Naive thymus-derived CD8-positive, alpha-beta T cell (primary cell): ENCODE measurements at places on chromosomes 11 and 22. TPM values are rescaled to one million over a fixed set of nuclear protein-coding genes. Genes with fewer than 3 reads are reported as not detected.

DNA sequence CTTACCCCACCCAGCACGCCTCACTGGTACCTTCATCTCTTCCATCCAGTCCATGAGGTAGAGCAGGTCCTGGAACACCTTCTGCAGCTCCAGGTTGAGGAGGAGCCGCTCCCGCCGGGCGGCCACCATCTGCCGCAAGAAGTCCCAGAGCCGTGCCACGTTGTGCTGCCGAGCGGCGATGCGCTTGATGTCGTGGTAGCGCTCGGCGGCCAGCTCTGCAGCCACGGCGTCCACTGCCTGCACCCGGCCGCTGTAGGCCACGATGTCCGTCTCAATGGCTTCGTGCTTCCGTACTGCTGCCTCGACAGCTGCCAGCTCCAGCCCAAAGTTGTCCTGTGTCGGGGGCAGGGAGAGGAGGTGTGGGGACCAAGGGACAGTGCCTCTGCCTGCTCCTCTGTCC, 21.5 kb downstream of the SPTBN2 start:
- DNase-seq = no peak

GRCh38 chr11:62472063-62472884, 53.4 kb downstream of the SCGB1A1 start:
- no peak for DNase-seq

- DNase-seq = no peak
These were observed 103.8 kb downstream of the RRAS2 start for GRCh38 chr11:14255238-14255534.

GRCh38 chr11:65643971-65644370, 6.1 kb downstream of the SIPA1 start:
- DNase-seq = no peak

GRCh38 chr11:118415062-118415738, 13.8 kb downstream of the ATP5MG start:
- DNase-seq = no peak

GRCh38 chr11:61587951-61588727, 7.3 kb upstream of the SYT7 start:
- peak; percentile 33 for DNase-seq

DNA sequence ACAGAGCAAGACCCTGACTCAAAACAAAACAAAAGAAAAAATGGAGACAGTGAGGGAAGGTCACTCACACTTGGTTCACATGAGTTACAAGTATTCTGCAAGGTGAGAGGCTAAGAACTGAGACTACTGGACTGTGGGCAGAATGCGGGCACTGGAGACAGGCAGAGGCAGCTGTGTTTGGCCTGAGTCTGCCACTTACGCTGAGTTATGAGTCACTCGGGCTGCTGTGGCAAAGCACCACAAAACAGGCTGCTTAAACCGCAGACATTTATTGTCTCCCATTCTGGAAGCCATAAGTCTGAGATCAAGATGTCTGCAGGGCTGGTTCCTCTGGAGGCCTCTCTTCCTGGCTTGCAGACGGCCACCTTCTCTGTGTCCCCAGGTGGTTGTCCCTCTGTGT, 122.8 kb downstream of the SHANK2 start:
- DNase-seq = no peak

GRCh38 chr11:33742249-33742851, 6.1 kb upstream of the CD59 start:
- DNase-seq = no peak

DNA sequence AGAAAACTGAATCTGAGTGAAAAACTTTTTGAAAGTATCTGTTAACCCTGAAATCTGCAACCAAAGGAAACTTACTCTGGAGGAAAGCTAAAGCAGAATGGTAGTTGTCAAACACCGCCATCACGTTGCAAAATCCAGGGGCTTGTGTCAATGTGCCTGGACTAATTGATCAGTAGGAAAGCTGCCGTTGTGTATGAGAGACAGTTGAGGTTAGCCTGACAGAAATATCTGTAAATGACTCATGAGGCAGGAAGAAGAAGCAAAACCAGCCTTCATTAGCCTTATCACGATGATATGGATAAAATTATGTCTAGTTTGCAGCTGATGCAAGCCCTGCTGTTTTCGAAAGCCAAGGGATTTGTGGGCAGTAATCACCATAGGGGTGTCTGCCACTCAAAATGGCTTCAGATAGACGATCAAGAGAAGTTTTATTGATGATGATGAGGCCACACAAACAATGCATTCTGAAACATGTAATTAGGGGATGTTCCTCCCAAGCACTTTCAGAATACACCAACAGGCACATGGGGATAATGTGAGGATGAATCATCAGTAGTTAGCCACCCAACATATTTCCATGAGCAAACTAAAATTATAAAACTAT, 8.9 kb downstream of the SCGB1A1 start:
- DNase-seq = no peak

- DNase-seq = no peak
These were observed 23.5 kb downstream of the TP53I11 start for GRCh38 chr11:44927174-44927661.

GRCh38 chr11:34366522-34366921, 8.7 kb upstream of the ABTB2 start:
- DNase-seq = no peak

- DNase-seq = no peak
These were observed at the start of gene TRIM6 for GRCh38 chr11:5596607-5597201. TSS of gene TRIM6 (plus strand) at chr11:5596637. CDS start at chr11:5596898, 261 bp downstream.

- no peak for DNase-seq
These were observed 34.7 kb upstream of the NRIP3 start for GRCh38 chr11:9038541-9038940.

GRCh38 chr11:76604626-76605241, 65.8 kb downstream of the LRRC32 start:
- DNase-seq = no peak

DNA sequence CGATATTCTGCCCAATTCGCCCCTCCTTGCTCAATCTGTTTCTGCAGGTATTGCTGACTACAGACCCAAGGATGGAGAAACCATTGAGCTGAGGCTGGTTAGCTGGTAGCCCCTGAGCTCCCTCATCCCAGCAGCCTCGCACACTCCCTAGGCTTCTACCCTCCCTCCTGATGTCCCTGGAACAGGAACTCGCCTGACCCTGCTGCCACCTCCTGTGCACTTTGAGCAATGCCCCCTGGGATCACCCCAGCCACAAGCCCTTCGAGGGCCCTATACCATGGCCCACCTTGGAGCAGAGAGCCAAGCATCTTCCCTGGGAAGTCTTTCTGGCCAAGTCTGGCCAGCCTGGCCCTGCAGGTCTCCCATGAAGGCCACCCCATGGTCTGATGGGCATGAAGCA, 9.2 kb upstream of the SLC35E4 start:
- DNase-seq = no peak

GRCh38 chr11:69655479-69656428, 14.8 kb downstream of the CCND1 start:
- no peak for DNase-seq

DNA sequence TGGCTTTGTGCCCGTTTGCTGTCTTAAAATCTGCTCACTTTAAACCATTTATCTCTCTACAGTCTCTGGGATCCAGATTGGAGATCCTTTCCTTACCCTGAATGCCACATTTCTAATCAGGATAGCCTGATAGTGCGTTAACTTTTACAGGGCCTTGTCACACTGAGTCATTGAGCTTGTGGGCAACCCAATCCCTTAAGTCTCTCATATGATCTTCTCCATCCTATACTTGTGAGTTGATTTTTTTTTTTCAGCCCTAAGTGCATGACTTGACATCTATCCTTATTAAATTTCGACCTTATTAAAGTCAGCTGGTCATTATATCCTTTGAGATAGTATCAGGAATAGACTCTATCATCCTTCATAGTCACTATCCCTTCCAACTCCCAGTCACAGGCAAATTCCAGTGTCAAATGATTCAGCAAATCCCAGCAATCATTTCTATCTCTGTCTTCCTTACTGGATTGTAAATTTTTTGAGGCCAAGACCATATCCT, 57.7 kb downstream of the TEAD1 start:
- DNase-seq = no peak

GRCh38 chr11:47333526-47333845, 19.0 kb downstream of the MYBPC3 start:
- no peak for DNase-seq

GRCh38 chr11:34157163-34157562, 51.7 kb downstream of the NAT10 start:
- no peak for DNase-seq

DNA sequence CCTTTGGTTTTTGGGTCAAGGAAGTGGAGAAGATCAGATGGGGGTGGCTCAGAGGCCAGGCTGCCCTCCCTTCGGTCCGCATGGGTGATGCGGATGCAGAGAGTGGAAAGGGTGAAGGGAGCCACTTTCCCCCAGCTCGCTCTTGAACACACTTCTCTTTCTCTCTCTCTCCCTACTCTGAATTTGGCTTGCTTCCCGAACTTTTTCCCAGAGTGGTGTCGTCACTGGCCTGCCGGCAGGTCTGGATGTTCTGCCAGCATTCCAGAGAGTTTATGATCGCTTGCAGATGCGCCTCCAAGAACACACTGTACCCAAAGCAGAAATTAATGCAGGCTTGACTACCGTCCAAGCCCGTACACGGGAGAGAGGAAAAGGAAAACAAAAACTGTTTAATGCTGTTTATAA, 103.2 kb downstream of the ZBTB16 start:
- DNase-seq = no peak

GRCh38 chr22:45843031-45843430, 133.9 kb downstream of the WNT7B start:
- no peak for DNase-seq

GRCh38 chr22:32636884-32637283, 162.3 kb downstream of the FBXO7 start:
- no peak for DNase-seq

GRCh38 chr11:116249561-116249960, 523.2 kb downstream of the BUD13 start:
- DNase-seq = no peak

DNA sequence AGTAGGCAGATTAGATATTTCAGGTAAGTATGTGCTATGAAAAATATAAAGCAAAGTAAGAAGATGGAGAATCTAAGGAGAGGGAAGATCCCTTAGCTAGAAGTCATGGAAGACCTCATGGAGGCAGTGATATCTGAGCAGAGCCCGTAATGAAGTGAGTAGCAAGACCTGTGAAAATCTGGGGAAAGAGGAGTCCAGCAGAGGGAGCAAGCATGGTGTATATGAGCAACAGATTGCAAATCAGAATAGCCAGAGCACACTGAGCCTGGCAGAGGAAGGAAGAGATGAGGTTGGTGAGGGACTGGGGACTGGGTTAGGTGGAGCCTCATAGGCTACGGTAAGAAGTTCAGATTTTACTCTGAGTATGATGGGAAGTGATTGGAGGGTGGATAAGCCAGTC, 9.4 kb downstream of the LHFPL7 start:
- no peak for DNase-seq

The HOATZ gene
- polyA plus RNA-seq = not detected

The PPARA gene
- polyA plus RNA-seq = 3.7 TPM

The CDKN1C gene
- polyA plus RNA-seq = not detected

The HORMAD2 gene
- not detected for polyA plus RNA-seq

The CHRNA10 gene
- polyA plus RNA-seq = 0.32 TPM

The RIBC2 gene
- polyA plus RNA-seq = not detected

The INPPL1 gene
- 6.1 TPM for polyA plus RNA-seq

The RFPL1 gene
- polyA plus RNA-seq = not detected

The KMT5B gene
- polyA plus RNA-seq = 38.9 TPM

The OR52A1 gene
- not detected for polyA plus RNA-seq

The MRGPRF gene
- not detected for polyA plus RNA-seq

The ENTHD1 gene
- 0.38 TPM for polyA plus RNA-seq
